ENCODE measurements at places on chromosomes 4 and X. TPM values are rescaled to one million over a fixed set of nuclear protein-coding genes. Genes with fewer than 3 reads are reported as not detected.

DNA sequence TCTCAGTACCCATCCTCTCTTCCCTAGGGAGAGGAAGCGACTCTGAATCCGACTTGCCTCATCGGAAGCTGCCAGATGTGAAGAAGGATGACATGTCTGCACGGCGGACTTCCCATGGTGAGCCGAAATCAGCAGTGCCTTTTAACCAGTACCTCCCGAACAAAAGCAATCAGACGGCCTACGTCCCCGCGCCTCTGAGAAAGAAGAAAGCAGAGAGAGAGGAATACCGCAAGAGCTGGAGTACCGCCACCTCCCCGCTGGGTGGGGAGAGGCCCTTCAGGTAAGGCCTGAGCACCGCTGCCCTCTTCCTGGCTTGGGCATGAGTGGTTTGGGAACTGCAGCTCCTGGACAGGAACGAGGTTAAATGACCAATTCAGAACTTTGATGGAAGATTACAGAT is 81.2 kb downstream of the LIMCH1 start:
- no peak for DNase-seq

DNA sequence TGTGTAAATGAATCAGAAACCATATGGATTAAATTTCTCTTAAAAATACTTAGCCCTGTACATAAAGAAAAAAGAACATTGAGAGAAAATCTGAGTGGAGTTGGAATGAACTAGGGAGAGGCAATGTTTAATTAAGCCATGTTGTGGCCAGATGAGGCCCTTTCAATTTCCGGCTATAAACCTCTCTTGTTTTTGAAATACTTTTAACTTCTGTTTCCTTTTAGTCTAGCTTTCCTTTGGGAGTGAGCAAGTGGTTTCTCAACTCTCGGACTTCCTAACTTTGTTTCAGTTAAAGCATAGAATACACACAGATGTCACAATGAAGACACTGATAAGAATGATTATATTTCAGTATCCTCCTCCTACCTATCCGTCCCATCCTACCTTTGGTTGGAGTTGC is 197.2 kb downstream of the ARHGAP24 start:
- no peak for DNase-seq

GRCh38 chrX:107610667-107611066 is 17.6 kb upstream of the PRPS1 start:
- DNase-seq: no peak

- DNase-seq: no peak
Measured at GRCh38 chr4:3630598-3631543, 98.6 kb upstream of the LRPAP1 start.

GRCh38 chr4:158949099-158949498 is 153.8 kb upstream of the RAPGEF2 start:
- DNase-seq: no peak

DNA sequence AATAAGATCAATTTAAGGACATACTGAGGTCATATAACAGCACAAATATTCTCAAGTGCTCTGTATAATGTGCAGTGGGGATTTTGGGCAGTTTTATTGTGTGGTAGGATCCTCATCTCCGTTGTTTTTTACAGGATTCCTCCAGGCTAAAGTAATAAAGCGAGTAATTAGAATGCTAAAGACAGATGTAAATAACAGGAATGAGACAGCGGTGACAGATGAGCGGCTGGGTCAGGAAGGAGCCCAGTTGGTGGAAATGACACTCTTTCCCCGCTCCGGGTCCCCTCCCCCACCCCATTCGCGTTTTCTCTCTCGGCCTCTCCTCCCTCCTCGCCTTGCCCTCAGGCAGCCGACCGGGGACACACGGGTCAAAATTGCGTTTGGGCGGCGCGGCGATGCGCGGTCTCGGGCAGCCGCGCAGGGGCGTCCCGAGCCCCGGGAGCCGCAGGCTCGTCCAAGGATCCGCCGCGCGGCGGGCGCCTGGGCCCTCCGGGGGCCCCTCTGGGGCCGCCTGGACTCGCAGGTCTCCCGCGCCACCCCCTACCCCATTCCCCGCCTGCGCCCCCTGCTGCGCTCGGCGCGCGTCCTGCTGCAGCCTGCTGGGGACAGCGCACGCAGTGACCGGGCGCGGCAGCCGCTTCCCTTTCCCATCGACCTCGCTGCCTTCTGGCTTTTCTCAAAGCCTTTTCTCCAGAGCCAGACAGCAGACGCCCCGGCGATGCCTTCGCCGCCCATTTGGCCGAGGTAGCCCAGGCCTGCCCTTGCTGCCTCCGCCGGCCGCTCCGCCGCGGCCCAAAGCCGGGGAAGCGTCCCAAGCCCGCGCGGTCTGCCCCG is 16.2 kb downstream of the POU4F2 start:
- no peak for DNase-seq

- no peak for DNase-seq
Measured at GRCh38 chr4:59570860-59571476, 1629.2 kb upstream of the ADGRL3 start.

- no peak for DNase-seq
Measured at GRCh38 chrX:130725519-130725918, 177.5 kb downstream of the ENOX2 start.

- DNase-seq: no peak
Measured at GRCh38 chr4:173013232-173013930, 155.2 kb upstream of the GALNT7 start.

GRCh38 chr4:141016117-141016798 is 117.0 kb downstream of the RNF150 start:
- DNase-seq: no peak

DNA sequence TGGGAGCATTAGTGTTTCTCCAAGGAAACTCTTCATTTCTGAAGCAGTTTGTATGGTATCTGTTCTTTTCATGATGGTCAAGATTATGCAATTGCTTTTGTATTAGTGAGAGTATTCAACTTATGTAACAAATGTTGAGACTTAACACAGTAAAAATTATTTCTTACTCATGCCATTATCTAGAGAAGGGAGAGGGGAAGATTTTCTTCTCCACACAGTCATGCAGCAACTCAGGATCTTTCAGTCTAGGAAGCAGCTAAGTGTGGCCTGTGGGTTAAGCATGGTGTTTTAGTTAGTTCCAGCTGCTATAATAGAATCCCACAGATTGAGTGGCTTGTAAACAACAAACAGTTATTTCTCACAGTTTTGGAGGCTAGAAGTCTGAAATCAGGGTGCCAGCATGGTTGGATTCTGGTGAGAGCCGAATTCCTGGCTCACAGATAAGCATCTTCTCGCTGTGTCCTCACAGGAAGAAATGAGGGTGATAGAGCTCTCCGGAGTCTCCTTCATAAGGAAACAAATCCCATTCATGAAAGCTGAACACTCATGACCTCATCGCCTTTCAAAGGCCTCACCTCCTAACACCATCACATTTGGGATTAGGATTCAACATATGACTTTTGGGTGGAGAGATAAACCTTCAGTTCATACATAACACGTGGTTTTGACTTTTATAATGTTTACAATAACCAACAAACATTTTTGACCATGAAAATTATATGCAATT is 101.2 kb downstream of the FRMPD4 start:
- DNase-seq: no peak

GRCh38 chr4:8547108-8547911 is 32.9 kb upstream of the GPR78 start:
- DNase-seq: no peak

DNA sequence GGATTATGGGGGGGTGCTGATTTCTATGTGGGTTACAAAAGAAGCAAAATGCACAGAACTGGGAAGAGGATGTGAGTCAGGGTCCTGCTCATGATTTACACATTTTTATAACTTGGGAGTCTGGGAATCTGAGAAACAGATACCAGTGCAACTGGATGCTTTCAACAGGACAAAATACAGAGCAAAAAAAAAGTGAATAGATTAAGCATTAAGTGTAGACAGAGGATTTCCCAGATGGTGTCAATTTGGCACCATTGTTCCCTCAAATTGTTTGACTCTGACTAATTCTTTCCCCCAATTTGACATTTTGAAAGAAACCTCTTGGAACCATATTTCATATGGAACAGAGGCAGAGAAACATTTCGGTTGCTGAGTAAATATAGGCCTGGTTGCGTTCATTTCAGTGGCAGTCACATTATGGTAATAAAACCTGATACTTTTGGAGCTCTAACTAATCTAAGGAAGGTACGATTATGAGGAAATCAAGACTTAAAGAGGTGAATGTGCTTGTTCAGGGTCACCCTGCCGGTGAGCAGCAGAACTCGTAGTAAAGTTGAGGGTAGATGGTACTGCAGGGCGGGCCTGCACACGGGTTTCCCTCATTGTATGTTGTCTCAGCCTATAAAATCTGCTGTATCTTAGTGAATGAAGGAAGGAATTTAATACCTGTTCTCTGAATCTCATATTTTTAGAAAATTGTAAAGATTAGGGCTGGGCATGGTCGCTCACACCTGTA is 18.7 kb upstream of the CDKL5 start:
- no peak for DNase-seq

DNA sequence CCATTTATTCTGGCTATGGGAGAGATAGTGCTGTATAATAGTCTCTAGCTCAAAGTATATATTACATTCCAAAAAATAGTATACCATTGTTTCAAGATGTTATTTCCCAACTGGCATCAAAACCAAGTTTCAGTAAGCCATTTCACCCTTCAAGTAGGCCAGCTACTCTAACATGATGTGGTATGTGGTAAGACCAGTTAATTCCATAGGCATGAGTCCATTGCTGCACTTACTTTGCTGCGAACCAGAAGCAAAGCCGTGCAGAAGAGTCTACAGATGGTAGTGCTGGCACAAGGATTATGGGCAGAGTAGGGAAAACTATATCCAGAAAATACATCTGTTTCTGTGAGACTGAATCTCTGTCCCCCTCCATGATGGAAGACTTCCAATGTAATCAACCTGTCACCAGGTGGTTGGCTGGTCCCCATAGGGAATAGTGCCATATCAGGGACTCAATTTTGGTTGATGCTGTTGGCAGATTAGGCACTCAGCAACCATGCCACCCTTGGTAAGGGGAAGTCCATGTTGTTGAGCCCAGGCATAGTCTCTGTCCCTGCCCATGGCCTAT is 49.8 kb upstream of the HSD17B10 start:
- no peak for DNase-seq

DNA sequence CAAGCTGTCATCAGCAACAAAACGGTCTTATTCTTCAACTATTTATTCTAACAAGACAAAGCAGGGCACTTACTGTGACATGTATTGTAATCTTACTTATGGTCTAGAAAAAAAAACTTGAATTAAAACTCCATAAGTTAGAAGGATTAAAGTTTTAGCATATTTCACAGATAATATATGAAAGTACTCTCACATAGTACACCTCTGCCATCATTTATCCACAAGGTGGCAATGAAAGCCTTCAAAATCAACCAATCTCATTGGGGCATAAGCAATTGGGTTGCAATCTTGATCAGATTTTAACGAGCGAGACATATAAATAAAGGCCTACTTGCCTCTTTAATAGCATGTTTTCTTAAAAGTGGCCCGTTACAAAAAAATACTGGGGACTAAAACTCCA is 1382.9 kb downstream of the FAM133A start:
- DNase-seq: no peak

DNA sequence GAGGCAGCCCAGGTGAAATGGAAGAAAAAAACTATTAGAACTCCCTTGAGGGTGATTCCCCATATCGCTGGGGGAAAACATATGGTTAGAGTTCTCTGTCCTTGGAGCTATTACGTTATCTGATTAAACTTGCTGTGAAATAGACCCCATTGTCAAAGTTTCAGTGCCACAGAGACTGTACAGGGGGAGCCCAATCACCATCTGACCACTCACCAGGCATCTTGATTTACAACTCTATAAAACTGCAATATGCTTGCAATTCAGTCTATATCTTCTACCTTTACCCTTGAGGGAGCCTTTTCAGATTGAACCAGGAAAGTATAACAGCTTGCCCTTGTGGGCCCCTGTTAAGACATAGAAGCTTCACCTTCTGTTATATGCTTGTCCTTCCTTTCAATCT is 18.2 kb downstream of the TMEM255A start:
- no peak for DNase-seq

DNA sequence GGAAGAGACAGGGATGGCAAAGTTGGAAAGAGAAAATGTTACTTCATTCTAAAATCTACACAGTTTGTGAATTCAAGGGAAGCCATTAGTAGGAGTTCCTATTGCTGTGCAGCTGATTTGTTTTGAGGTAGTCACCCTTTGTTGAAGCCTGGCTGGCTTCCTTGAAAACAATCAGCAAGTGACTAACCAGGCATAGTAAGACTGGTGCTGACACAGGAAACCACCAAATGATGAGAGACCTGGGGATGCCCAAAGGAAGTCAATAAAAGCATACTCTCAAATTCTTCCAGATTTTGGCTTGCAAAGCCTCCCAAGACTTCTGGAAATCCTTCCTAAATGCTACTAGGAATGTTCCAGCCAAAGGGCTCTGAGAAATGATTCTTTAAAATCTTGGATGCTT is 23.9 kb upstream of the PRDM8 start:
- DNase-seq: no peak

GRCh38 chr4:153916273-153916755 is 127.4 kb upstream of the SFRP2 start:
- DNase-seq: no peak

GRCh38 chrX:13009844-13010243 is 34.6 kb downstream of the FAM9C start:
- no peak for DNase-seq

DNA sequence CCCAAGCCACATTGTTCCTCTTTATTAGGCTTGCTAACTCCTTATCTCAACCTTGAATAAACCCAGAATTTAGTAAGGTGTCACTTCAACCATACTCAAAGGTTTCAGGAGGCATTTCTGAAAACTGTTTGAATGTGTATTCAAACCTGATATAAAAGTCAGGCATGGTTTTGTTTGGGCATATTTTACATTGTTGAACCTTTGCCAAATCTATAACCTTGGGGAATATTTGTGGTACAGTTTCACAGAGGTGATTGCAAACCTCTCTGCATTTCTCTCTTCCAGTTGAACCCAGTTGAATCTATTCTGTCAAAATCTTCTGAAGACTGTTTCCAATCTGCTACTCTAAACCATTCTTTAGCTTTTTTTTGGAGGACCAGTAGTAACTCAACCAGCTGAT is 409.0 kb downstream of the TECRL start:
- no peak for DNase-seq

GRCh38 chr4:24303926-24304325 is 280.4 kb downstream of the DHX15 start:
- DNase-seq: no peak

DNA sequence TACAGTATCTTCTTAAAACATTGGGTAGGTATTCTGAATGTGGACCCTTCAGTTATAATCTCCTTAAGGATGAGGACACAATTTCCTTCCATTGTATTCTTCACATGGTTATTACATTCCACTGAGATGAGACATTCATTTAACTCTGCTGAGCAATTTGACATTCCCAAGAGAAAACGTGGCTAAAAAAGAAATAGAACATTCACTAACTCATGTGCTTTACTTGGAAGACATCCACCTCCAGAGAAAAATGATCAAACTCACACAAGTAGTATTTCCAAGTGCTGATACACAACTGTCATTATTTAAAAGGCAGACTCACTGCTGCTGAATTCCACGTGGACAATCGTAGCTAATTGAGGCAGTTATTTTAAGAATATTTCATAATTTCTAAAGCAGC is 227.9 kb upstream of the ANKRD50 start:
- DNase-seq: no peak

GRCh38 chrX:149650162-149650561 is 18.6 kb upstream of the TMEM185A start:
- no peak for DNase-seq

GRCh38 chrX:132207996-132208395 is 11.3 kb downstream of the RAP2C start:
- DNase-seq: no peak

IL9R gene
- polyA plus RNA-seq: 0.21 TPM

SLITRK4 gene
- 31.5 TPM for polyA plus RNA-seq

CLIC2 gene
- 2.1 TPM for polyA plus RNA-seq

SMIM10 gene
- polyA plus RNA-seq: 2.7 TPM

EREG gene
- polyA plus RNA-seq: 0.03 TPM

OPN1MW3 gene
- polyA plus RNA-seq: not detected

IQCM gene
- polyA plus RNA-seq: not detected

RADX gene
- polyA plus RNA-seq: 0.60 TPM

TCEANC gene
- 2.2 TPM for polyA plus RNA-seq

COL4A5 gene
- 2.0 TPM for polyA plus RNA-seq

ADD1 gene
- 224 TPM for polyA plus RNA-seq
